ENCODE measurements at places on chromosomes 6 and 20.

- DNase-seq, result peak; percentile 64
These were observed 14.3 kb downstream of the B4GALT5 start for GRCh38 chr20:49699200-49699992.

- no peak for DNase-seq
These were observed 93.7 kb upstream of the SCGN start for GRCh38 chr6:25558155-25558817.

DNA sequence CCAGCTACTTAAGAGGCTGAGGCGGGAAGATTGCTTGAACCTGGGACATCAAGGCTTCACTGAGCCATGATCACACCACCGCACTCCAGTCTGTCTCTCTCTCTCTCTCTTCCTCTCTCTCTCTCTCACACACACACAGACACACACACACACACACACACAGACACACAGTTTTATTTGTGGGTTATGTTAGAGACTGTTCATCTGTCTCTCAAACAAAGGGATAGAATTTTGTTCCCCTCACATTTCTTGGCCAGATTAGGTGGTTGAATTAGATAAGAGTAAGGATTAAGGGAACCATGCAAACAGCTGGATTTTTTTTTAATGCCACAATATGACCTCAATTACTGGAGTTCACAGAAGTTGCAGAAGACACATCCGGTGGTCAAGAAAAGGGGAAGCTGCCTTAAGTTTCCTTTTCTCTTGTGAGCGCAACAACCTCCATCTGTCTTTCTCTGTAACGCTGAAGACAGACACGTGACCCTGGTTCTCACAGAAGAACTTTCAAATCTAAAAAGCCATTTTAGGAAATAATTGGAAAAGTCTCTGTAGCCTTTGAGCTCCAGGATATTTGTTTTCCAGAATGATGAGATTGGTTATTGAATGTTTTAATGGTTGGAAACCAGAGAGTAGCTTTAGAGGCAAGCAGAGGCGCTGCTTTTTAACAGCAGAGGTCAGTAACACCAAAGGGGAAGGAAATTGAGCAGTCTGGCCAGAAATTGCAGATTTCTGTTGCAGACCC lies 32.9 kb upstream of the LGSN start:
- no peak for DNase-seq

GRCh38 chr20:53658322-53658721 lies 64.7 kb upstream of the ZNF217 start:
- no peak for DNase-seq

- DNase-seq, result peak; percentile 72
These were observed 180.4 kb upstream of the FOXQ1 start for GRCh38 chr6:1131285-1132079.

- DNase-seq, result no peak
These were observed 26.9 kb upstream of the CBLN4 start for GRCh38 chr20:56032251-56032650.

- DNase-seq, result no peak
These were observed 93.7 kb downstream of the TIAM2 start for GRCh38 chr6:155088856-155089255.

DNA sequence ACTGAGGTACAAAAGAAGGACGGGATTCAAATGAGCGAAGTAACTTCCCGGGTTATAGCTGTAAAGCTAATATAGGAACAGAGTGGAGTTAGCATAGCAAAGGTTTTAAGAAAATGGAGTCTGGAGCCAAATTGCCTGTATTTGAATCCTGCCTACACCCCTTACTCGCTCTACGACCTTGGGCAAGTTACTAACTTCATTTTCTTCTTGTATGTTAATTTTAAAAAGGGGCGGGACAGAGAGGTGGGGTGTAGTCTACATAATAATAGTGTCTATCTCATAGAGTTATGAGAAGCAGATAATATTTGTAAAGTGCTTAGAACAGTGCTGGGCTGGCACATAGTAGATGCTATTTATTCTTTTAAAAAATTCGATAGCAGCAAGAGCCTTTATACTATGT lies 705 bp downstream of the ZSCAN23 start:
- DNase-seq, result no peak

DNA sequence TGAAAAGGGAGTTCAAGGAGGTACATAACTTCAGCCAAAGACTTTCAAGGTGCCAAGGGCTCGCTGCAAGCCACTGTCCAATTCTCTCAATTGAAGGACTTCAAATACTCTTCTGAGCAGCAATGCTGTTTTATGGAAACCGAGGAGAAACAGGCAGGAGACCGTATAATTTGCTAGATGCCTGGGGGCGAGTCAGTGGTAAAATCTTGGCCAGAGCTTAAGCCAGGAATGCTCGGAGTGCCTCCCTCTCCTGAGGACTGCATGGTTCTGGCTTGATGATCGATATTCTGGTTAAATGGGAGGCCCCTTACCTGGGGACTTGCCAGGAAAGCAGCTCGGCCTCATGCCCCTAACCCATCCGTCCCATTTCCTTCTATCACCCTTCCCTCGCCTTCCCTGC lies 35.8 kb upstream of the NOP56 start:
- DNase-seq, result no peak

DNA sequence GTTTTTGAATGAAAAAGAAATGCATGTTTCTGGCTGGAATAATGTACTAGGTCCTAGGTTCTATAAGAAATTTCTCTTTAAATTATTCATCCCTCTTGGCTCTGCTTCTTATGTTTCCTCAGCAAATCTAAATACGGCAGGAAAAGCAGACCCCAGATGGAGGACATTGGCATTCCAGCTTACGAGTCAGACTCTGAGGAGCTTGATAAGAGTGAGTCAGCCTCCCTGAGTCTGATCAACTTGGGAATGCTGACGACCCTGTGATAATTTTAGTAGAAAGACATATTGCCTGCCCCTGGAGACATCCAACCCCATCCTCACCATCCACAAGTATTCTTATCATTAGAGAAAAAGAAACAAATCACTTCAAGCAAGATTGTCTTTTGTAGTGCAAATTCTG lies 509.7 kb upstream of the MARCKS start:
- DNase-seq, result no peak

GRCh38 chr6:7505189-7505699 lies 36.2 kb upstream of the DSP start:
- peak; percentile 97 for DNase-seq

GRCh38 chr6:168514216-168514615 lies 73.2 kb downstream of the SMOC2 start:
- no peak for DNase-seq

DNA sequence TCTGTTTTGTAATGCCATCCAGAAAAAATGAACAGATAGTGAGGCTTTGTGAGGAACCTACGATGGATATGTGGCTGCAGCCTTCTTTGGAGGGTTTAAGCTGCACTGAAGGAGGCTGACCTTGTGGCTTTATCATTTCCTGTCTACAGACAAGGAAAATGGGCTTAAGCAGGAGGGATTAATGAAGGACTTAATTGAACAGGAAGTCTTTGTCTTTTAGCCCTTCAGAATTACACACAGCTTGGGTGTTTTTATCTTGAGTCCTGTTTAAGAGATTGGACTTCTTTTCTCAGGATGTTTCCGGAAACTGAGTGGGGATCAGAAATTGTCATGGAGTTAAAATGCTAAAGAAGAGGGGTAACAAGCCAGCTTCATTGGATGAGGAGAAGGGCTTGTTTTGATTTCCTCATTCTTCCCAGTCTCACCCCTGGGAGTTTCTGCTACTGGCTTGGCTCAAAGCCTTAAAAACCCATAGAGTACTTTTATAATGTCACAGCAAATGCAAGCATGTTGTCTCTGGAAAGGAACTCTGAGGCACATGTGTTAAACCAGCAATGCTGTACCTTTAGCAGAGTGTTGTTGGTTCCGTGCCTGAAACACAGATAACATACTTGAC lies 193.6 kb downstream of the JARID2 start:
- no peak for DNase-seq

DNA sequence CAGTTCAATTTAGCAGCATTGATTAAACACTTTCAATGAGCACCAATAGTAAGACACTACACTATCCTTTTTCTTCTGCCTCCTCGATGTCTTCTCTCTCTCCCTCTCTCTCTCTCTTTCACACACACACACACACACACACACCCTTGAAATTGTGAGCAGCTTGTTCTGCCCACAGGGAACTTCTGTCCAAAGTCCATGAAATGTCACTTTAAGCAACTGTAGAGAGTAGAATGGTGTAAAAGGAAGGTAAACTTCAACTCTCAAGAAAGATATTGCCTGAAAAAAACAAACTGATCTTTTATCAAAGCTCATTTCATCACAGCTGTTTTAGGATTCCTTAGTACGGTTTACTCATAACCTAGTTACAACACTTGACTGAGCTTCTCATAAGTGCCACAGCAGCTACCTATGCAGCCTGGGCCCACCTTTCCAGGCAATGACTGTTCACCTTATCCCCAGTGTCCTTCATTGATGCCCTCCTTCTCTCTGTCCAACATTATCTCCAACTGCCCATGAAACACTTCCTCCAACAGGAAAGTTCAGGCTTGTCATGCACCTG lies 107.0 kb downstream of the TNFRSF21 start:
- DNase-seq, result no peak

DNA sequence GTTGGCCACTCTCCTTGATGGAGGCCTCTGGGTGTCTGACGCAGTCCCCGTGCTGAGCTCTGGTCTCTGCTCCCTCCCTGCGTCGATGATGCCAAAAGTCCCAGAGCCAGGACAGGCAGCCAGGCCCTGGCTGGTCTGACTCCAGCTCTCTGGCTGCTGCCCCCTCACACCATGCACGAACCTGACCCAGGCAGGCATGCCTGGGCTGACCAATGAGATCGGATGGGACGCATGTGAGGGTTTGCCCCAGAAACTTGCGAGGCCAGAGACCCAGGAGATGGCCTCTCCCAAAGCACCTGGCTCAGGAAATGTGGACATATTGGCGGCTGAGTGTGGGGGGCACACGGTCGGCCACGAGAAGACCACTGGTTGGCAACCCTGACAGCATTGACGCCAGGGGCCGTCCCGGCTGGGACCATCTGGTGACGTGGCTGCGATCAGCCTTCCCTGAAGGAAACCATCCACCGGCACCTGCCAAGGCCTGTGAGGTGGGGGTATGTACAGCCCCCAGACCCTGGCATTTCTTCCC lies 51.2 kb upstream of the FRMD1 start:
- no peak for DNase-seq

- DNase-seq, result no peak
These were observed 87.8 kb downstream of the L3MBTL3 start for GRCh38 chr6:130105996-130106704.

GRCh38 chr6:55918639-55919038 lies 43.2 kb upstream of the BMP5 start:
- no peak for DNase-seq

DNA sequence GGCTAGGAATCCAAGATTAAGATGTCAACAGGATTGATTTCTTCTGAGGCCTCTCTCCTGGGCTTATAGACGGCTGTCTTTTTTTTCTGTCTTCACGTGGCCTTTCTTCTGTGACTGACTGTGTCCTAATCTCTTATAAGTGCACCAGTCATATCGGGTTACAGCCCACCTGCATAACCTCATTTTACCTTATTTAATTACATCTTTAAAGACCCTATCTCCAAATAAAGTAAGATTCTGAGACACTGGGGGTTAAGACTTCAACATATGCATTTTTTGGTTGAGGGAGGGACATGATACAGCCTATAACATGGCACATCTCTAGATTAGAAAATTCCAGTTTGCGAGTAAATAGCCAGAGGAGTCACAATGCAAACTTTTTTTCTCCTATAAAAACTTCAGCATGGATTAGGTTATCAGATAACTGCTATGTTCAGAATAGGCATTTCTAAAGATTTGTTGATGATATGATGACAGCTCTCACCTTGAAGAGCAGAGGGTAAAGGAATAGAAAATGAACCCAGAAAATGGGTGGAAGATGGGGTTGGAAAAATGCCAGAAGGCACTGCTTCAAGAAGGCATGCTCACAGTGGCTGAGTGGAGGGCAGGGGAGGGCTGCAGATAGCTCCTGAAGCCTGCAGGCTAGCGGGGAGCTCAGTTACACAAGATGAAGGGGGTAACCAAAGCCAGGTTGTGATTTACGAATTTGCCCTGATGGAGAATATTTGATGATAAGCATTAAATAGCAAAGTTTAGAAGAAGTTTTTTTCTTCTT lies 8.7 kb upstream of the PDE7B start:
- DNase-seq, result no peak

- DNase-seq, result no peak
These were observed 242.4 kb downstream of the ALDH8A1 start for GRCh38 chr6:134707342-134708031.

- no peak for DNase-seq
These were observed 35.1 kb downstream of the SNAP25 start for GRCh38 chr20:10253780-10254179.

DNA sequence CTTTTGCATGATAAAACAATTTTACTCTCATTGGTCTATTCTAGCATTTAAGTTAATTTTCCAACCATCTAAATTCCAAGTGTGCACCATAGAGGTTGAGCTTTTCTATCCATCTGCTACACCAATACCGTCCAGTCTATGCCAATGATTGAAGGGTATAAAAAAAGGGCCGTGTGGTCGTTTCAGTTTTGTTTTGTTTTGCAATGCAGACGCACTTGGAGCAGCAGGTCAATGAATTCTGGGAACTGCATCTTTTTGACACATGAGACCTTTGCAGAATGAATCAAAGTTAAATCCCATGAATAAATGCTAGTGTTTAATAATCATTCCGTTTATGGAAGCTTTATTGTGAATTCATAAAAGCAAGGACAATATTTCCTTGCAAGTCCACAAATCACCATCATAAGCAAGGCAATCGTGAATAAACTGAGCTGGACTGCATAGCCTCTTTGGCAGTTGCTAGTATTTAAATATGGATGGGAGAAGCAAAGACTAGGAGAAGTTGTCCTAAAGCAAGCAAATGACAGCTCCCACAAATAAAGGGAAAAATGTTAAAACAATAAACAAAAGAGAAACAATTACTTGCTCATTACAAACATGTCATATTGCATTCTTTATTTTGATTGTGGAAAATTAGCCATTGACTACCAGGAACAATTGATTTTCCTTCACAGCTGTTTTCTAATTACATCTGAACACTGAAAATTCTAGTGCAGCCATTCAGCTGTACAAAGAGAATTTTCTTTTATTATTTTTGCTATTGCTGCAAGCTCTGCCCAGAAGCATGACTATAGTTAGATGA lies 649.7 kb upstream of the GJE1 start:
- DNase-seq, result no peak

DNA sequence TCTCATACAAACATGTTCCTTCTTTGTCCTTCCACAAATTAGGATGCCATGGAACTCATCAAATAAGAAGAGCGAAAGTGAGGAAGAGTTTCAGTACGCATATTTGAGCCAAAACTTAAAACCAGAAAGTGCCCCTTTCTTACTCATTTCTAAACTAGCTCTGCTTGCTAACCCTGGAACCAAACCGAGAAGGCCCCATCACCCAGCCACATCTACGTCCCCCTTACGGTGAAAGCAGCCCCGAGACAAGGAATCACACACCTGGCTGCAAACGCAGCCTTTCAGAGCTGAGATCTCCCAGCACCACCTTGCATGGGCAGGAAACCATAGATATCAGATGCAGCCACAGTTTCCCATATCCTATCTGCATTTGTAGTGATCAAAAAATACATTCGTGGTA lies 28.5 kb downstream of the TRERF1 start:
- no peak for DNase-seq

DNA sequence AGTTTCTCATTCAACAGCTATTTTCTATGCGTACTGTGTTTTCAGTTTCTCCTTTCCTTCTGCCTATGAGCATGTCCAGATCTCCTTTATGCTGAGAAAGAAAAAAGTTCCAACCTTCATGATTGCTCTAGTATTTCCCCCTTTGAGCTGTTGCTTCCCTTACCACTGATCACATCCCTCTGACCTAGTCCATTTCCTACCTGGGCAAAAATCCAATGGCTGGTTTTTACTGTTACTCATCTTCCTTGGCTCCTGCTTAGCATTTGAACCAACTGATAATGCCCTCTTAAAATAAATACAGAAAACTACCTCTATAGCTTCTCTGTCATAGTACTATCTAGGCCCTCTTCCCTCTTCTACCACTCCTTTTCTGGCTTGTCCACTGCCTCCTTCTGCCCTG lies 6.0 kb downstream of the RFX6 start:
- DNase-seq, result no peak

Data from RWPE2 (cell line).